ENCODE measurements at places on chromosomes 5 and 9.
A peak's percentile ranks its signal among the peaks of the same experiment; 100 is the strongest.

- peak; percentile 48 for DNase-seq
Measured at GRCh38 chr5:76582230-76583162, 40.7 kb downstream of the F2RL2 start.

GRCh38 chr9:10525972-10526371 lies 86.8 kb downstream of the PTPRD start:
- DNase-seq, result no peak

GRCh38 chr5:880816-881550 lies 11.6 kb downstream of the BRD9 start:
- DNase-seq, result no peak

DNA sequence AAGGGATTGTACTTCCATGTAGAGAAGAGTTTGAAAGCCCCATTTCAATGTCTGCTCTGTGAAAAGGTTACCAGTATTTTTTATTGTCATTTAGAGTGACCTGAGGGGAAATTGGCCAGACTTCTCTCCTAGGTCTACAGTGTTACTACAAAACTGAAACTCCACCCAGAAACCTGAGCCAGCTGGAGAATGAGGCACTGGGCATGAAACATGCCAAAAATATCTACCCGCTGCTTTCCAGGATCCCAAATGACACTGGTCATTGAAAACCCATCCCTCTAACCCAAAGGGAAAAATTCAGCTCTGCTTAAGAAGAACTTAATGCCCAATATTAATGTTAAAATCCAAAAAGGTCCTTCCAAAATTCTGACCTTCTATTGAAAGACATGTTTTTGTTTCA lies 99.2 kb upstream of the TRIM32 start:
- DNase-seq, result no peak

- DNase-seq, result no peak
Measured at GRCh38 chr5:5192681-5193080, 52.6 kb downstream of the ADAMTS16 start.

- DNase-seq, result no peak
Measured at GRCh38 chr9:89363311-89363670, 45.0 kb downstream of the SECISBP2 start.

DNA sequence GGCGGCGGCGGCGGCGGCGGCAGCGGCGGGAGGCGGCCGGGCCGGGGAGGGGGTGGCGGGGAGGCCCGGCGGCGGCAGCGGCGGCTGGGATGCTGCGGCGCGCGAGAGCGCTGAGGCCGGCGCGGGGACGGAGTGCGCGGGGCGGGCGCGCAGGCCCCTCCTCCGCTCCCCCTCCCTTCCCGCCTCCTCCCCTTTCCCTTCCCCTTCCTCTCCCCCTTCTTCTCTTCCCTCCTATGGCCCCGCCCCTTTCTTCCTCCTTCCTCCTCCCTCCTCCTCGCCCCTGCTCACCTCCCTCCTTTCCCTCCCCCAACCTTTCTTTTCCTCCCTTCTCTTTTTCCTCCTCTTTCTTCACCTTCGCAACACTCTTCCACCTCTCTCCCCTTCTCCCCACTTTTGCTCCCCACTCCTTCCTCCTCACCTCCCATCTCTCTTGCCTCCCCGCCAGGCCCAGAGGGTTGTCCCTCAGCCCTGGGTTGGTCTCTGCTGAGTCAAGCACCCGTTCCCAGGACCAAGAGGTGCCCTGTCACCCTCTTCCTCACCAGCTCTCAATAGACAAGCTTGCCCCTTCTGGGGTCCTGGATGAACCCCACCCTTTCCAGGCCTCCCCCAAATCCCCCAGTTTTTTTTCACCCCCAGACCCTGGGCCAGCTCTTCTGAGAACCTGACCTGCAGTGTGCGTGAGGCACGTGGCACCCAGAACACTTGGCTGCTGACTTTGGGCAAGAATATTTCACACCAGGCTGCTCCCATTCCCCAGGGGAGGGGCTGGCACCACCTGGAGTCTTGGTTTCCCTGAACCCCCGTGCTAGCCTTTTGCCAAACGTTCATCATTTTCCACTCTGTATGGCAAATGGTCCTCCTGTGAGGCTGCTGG lies at the start of gene SEMA4D:
TSS of gene SEMA4D (minus strand) at position 136 of the 874 bp plus-strand sequence. CDS start 92,657 bp downstream, outside the sequence.
- DNase-seq, result peak; percentile 23

DNA sequence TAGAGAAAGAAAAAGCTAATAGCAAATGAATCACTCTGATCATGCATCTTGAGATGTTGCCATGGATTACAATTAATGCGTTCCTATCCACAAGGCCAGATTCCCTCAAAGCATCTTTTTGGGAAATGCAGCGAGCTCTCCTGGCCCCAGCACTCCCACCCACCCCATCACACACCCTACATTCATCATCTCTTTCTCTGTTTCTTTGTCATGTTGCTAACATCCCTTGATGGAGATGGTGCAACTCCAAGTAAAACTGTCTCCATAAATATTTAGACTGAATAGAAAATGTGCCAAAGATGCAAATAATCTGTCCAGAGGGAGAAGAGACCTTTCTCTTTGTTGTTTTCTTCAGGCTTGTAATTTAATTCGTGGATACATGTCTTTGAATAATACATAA lies 30.8 kb upstream of the TNC start:
- DNase-seq, result no peak

- DNase-seq, result peak; percentile 0
Measured at GRCh38 chr9:24698881-24699518, 153.3 kb upstream of the IZUMO3 start.

GRCh38 chr5:23446424-23446823 lies 61.0 kb upstream of the PRDM9 start:
- peak; percentile 29 for DNase-seq

- DNase-seq, result no peak
Measured at GRCh38 chr9:111147041-111147440, 108.8 kb upstream of the LPAR1 start.

- no peak for DNase-seq
Measured at GRCh38 chr9:22913518-22913917, 466.9 kb downstream of the DMRTA1 start.

GRCh38 chr5:180649297-180650039 lies at the start of gene FLT4:
TSS of gene FLT4 (minus strand) at chr5:180649600. CDS start at chr5:180649545, 55 bp downstream.
- DNase-seq, result no peak

- no peak for DNase-seq
Measured at GRCh38 chr5:44708602-44709001, 100.1 kb upstream of the MRPS30 start.

DNA sequence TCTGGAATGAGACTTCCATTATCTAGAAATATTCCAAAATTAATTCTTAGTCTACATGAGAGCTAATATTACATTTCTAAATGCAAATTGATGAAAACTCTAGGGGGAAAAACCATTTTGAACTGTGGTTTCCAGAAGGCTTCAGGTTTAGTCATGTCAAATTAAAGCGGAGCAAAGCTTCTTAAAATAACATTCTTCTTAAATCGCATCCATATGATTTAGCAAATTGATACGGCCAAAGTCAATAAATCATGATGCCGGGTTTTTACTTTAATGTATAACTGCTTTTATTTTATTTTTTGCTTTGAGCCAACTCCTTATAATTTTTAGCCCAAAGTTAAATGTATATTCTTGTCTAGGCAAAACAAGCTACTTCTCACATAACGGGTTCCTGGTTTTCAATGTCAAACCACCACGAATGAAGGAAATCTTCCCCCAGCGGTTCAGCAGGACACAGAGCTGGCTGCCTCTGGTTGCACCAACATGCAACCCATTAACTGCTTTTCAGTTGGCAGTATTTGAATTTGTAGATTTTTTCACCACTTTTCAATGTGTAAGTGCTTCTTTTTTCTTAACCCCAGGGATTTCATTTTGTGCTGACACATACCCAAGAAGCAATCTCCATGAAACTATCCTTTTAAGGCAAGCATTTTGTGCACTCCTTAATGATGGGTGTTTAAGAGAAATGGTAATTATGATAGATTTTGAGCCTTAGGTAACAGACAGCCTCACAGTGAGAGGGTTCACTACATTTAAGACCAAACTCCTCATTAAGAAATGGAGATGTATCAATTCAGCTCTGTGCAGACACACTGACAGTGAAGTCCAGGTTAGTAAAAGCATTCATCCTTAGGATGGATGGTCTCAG lies 35.5 kb downstream of the EFNA5 start:
- DNase-seq, result peak; percentile 14

- DNase-seq, result no peak
Measured at GRCh38 chr5:14219800-14220512, 76.8 kb downstream of the TRIO start.
